ENCODE measurements at places on chromosomes 5 and 9. TPM values are rescaled to one million over a fixed set of nuclear protein-coding genes. Genes with fewer than 3 reads are reported as not detected.

Gene SHC3
- 0.80 TPM for total RNA-seq

Gene CDX1
- total RNA-seq, result not detected

Gene MEIKIN
- not detected for total RNA-seq

Gene MAMDC2
- 0.25 TPM for total RNA-seq

Gene EPB41L4A
- 1.3 TPM for total RNA-seq

All from A549 treated with CpdA at 1 μM for 4 hours (cell line).